ENCODE measurements at places on chromosomes 13 and 19.

DNA sequence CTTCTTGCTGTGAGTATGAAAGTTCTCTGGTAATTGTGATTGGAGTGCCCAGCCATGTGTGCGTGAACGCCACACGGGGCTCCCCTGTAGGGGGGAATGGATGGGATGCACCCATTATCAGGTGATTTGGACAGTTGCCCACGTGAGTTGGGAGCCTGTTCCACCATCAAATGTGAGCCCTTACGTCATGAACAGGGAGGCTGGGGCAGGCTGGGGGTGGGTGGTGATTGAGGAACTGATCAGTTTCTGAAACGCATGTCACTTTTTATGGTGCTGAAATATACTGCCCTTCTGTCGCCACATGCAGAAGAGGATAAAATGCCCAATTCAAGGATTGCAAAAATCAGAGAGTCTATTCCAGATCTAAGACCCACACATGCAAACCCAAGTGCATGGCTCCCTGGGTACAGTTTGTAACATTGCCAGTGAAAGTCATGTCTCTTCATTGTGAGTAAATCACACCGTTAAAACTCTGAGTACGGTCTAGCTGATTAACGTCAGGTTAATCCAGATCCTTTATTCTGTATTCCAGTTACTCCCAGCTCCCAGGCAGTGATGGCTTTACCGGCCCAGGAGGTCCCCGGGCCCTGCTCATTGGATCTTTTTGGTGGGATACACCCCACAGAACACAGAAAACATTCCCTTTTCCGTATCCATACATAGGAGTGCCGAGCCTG is 90.2 kb downstream of the RAB20 start:
- no peak for DNase-seq

GRCh38 chr13:66501181-66501580 is 729.0 kb downstream of the PCDH9 start:
- no peak for DNase-seq

GRCh38 chr19:10936661-10937084 is 8.1 kb downstream of the TIMM29 start:
- no peak for DNase-seq

- no peak for DNase-seq
These were observed 503.2 kb upstream of the PCDH20 start for GRCh38 chr13:61918841-61919240.

DNA sequence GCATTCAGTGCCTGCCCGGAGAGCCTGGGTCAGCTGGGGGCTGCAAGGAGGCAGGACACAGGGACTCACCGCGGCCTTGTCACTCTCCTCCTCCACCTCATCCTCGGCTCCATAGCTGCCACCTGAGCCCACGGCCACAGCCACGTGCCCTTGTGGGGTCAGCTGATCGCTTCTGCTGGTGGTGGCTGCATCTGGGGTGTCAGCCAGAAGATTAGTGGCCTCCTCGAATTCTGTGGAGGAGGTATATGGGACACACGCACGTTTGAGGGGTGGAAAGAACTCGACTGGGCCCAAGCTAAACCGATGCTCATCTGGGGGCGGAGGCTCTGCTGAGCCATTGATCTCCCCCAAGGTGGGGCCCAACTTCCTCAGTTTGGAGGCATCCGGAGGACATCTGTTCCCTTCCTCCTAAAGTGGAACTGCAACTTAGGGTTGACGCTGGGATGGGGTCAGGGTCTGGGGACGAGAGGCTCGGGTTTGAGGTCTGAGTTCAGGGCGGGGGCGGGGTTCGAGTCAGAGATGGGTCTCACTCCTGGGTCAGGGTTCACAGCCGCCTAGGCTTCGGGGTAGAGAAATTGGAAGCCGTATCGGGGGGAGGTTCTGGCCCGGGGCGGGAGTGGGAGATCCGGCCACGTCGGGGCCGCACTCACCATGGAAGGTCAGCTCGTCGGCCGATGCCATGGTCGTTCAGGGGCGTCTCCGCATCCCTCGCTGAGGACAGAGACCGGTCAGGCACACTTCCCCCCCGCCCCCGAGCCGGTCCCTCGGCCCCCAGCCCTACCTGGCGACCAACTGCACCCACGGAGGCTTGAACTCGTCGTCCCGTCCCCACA is 493 bp downstream of the YIPF2 start:
- DNase-seq: no peak

GRCh38 chr13:72798817-72799216 is 16.9 kb downstream of the PIBF1 start:
- DNase-seq: no peak

DNA sequence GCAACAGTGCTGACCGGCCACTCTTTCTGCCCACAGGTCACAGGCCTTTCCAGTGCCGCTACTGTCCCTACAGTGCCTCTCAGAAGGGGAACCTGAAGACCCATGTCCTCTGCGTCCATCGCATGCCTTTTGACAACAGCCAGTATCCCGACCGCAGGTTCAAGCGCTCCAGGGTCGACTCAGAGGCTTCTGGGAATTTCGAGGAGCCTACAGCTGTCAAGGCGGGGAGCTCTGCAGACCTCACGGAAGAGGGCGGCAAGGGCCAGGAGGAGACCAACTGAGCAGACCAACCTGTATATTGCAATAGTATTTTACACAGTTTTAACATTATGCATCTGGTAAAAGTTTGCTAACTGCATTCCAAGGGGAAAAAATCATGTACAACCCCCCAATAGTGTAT is 338.5 kb downstream of the ZNF536 start:
- no peak for DNase-seq

DNA sequence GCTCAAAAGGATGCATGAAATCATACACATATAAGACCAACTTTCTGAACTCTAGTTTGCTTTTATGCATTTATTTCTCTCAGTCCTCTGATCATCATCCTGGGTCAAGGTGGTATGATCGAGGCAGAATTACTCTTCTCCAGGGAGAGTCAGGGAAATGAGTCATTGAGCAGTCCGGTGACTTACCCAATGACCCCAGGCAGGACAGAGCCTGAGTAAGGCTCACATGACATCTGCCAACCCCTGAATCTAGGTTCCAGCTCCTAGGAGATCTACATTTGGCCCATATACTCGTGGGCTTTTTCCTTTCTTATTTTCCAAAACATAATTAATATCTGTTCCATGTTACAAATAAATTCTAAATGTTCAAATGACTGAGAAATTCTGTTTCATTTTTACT is 502.3 kb downstream of the FOXO1 start:
- DNase-seq: no peak

- DNase-seq: no peak
These were observed 219.6 kb downstream of the GPC6 start for GRCh38 chr13:93446238-93446637.

- no peak for DNase-seq
These were observed 1.3 kb upstream of the ZSCAN22 start for GRCh38 chr19:58325311-58326022.

- no peak for DNase-seq
These were observed 76.2 kb downstream of the C13orf42 start for GRCh38 chr13:51034906-51035305.

Data from activated CD4-positive, alpha-beta T cell treated with anti-CD3 and anti-CD28 coated beads, Interleukin-2, amount 50 U/mL, for 1 hour (primary cell).